GM10248 (cell line): ENCODE measurements at places on chromosomes 2 and 18.

GRCh38 chr2:134218930-134219658 lies 34.8 kb upstream of the MGAT5 start:
- DNase-seq: no peak

GRCh38 chr2:37775908-37776250 lies 104.4 kb upstream of the CDC42EP3 start:
- DNase-seq: no peak

GRCh38 chr2:18408638-18409037 lies 151.8 kb downstream of the RDH14 start:
- DNase-seq: no peak

DNA sequence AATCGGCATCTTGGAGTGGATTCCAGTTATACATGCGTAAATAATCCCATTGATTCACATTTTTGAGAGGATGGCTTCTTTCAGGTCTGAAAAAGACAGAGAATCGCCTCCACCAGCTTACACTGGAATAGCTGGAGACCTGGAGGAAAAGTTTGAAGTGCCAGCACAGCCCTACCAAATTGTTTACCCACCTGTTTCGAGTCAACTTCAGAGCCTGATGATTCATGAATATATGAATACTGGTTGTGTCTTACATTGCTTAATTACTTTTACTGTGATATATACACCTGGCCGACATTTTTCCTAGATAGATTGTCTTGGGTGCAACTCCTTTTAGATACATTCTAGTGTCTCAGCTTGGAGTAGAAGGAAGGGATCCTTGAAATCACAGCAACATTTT lies 335 bp upstream of the NCKAP5 start:
- DNase-seq: no peak
